ENCODE measurements at places on chromosomes 4 and X.

DNA sequence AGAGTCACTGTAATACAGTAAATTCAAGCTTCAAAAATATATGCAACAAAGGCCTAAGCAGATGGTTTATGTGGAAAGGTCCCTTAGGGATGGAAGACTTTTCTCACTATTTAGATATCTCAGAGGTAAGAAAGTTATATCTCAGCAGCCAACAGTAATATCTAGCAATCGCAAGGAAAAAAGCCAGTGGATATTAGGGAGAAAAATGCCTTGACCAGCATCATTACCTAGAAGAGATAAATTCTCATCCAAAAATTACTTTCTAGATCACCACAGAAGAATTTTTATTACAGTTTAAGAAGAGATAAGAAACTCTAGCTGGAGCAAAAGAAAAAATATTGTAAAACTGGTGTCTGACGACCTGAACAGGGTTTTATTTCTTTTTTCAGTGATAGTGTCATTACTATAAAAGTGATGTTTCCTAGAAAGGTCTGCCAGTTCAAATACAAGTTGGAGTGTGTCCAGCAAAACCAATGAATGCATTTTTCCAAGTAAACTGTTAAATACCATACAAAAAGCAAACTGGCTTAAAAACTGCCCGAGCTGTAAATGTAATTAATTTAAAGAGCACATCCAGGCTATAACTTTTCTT, 100.0 kb downstream of the ATP11C start:
- no peak for DNase-seq

- DNase-seq = peak; percentile 77
Observed at GRCh38 chrX:154308108-154308946, 12.7 kb downstream of the TKTL1 start.

DNA sequence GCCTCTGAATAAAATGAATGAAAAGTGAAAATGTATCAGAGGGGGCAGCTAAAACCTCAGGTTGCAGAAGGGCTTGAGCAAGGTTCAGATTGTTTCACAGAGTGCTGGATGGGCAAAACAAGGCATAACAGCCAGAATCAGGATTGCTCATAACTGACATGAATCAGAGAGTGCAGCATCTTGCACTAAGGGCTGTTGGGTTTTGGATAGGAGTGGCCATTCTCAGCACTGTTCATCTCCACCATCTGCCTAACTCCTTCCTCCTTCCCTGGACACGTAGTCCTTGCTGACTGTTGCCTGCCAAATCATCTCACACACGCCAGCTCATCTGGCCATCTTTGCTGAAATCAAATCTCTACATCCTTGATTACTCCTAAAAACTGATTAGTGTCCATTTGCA, 75.3 kb upstream of the C1QTNF7 start:
- no peak for DNase-seq

GRCh38 chrX:149949743-149950436, 11.6 kb upstream of the EOLA2 start:
- no peak for DNase-seq

GRCh38 chr4:101114936-101115372, 232.4 kb downstream of the PPP3CA start:
- no peak for DNase-seq

GRCh38 chrX:31845003-31845402, 773.2 kb upstream of the FTHL17 start:
- no peak for DNase-seq

GRCh38 chrX:64842492-64842891, 133.8 kb downstream of the ZC4H2 start:
- no peak for DNase-seq

DNA sequence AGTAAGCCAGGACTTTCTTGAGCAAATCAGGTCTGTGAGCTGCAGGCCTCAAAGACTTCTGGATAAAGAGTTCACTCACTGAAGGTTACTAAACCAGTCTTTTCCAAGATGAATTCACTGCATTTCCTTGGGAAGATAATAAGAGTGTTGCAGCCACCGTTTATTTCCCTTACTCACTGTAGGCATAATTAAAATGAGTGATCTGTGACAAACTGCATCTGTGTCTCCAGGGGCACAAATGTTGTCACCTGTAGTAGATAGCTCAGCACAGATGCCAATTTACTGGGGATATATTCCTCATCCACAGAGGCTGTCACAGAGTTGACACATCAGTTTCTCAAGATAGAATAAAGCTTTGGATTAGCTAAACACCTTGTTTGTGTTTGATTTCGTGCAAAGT, 580.2 kb downstream of the SPRY1 start:
- DNase-seq = no peak

DNA sequence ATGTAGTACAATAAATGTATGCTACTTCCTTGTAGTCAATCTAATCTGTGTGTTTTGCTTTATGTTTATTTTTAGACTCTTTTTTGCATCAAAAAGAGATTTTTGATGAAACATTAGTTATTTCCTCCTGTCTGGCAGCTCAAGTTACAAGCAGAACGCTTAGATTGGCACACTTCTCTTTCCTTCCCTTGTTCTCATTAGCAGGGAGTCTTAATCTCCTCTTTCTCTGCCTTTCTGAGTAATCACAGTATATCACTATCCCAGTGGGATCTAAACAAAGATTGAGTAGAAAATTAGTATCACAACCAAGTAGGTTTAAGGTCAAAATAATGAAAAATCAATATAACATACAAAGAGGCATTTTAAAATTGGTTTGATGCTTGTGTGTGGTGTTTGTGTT, 1192.6 kb downstream of the C4orf33 start:
- no peak for DNase-seq

GRCh38 chr4:102007959-102008425, 217.5 kb downstream of the BANK1 start:
- no peak for DNase-seq

Data from activated CD4-positive, alpha-beta T cell treated with anti-CD3 and anti-CD28 coated beads, Interleukin-2, amount 50 U/mL, for 1 hour (primary cell).